ENCODE measurements at places on chromosomes 6 and 20. TPM values are rescaled to one million over a fixed set of nuclear protein-coding genes. Genes with fewer than 3 reads are reported as not detected.

GRCh38 chr6:38241200-38241871 is 398.4 kb downstream of the BTBD9 start:
- H3K27me3 ChIP-seq: no peaks in the 10 kb centered on the region
- H3K4me1 ChIP-seq: peaks cover 54% of the 10 kb centered on the region
- H3K4me3 ChIP-seq: peak overlapping the region; percentile 44
- peak; percentile 63 for DNase-seq

DNA sequence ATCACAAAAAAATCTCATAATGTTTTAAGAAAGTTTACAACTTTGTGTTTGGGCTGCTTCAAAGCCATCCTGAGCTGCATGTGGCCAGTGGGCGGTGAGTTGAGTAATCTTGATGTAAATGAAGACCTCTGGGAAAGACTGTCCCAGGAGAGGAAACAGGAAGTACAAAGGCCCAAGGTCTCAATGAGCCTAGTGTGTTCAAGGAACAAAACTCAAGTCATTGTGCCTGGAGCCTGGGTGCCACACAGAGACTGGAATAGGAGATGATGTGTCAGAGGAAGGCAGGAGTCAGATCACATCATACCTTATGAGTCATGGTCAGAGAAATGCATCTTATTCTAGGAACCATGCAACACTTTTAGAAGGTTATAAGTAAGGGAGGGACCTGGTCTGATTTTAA is 51.5 kb downstream of the COL19A1 start:
- peaks cover 3% of the 10 kb centered on the region for H3K36me3 ChIP-seq
- H3K27me3 ChIP-seq: no peaks in the 10 kb centered on the region
- H3K4me1 ChIP-seq: no peaks in the 10 kb centered on the region

DNA sequence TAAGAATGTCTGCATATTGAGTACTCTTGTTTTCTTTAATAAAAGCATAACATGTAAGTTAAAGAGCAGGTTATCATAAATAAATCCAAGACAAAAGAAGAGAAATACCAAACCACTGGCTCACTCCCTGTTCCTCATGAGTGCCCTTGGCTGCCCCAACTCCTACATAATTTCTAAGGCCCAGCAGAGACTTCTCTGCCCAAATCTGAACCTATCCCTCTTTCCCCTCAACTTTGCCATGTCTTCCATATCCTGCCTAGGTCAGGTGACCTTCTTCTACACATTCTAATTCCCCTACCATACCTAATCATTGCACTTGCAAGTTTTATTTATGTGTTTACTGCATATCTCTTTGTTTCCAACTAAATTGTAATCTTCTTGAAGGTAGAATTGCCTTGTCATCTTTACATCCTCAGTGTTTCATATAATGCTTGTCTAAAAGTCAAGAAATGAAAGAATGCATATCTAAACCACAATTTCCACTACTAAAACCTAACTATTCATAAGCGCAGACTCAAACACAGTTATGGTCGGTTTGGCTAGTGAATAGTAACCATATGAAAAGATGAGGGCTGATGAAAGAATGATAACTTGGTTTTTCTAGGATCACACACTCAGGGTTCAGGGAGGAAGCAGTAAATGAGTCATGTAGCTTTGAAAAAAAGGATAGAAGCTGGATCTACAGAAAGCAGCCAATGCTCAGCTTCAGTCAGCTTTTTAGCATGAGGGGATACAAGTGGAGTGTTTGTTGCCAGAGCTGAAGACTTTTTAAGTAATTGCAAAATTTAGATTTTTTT is 53.3 kb upstream of the EYA4 start:
- no peak overlapping the region for H3K4me3 ChIP-seq
- no peak overlapping the region for H3K27ac ChIP-seq
- no peaks in the 10 kb centered on the region for H3K27me3 ChIP-seq
- no peaks in the 10 kb centered on the region for H3K4me1 ChIP-seq
- no peaks in the 10 kb centered on the region for H3K36me3 ChIP-seq
- no peak for DNase-seq

GRCh38 chr6:23307516-23307915 is 738.1 kb downstream of the HDGFL1 start:
- no peak overlapping the region for H3K4me3 ChIP-seq
- H3K4me1 ChIP-seq: no peaks in the 10 kb centered on the region
- H3K27me3 ChIP-seq: no peaks in the 10 kb centered on the region
- DNase-seq: no peak
- peaks cover 13% of the 10 kb centered on the region for H3K36me3 ChIP-seq
- H3K27ac ChIP-seq: no peak overlapping the region

- H3K36me3 ChIP-seq: peaks cover 21% of the 10 kb centered on the region
- H3K4me1 ChIP-seq: peaks cover 46% of the 10 kb centered on the region
- H3K27ac ChIP-seq: no peak overlapping the region
Observed at GRCh38 chr20:34407962-34408474, 44.9 kb downstream of the ITCH start.

DNA sequence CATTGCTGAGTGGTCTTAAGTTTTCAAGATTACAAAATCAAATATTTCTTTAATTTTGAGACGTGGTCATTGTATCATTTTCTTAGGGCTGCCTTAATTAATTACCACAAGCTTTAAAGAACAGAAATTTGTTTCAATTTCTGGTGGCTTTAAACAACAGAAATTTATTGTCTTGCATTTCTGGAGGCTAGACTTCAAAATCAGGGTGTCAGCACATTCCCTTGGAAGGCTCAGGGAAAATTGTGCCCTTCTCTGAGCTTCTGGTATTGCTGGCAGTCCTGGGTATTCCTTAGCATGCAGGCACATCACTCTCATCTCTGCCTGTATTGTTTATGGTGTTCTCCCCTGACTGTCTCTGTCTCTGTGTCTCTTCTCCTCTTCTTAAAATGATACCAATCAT is 76.0 kb upstream of the PCSK2 start:
- H3K27ac ChIP-seq: no peak overlapping the region
- no peak overlapping the region for H3K4me3 ChIP-seq
- no peaks in the 10 kb centered on the region for H3K4me1 ChIP-seq
- DNase-seq: no peak

GRCh38 chr20:1892119-1892385 is 3.2 kb upstream of the SIRPA start:
- DNase-seq: no peak
- no peaks in the 10 kb centered on the region for H3K36me3 ChIP-seq
- no peak overlapping the region for H3K27ac ChIP-seq
- H3K4me3 ChIP-seq: no peak overlapping the region
- peaks cover 26% of the 10 kb centered on the region for H3K4me1 ChIP-seq
- H3K27me3 ChIP-seq: no peaks in the 10 kb centered on the region

GRCh38 chr6:123655521-123656306 is 19.0 kb upstream of the TRDN start:
- H3K27ac ChIP-seq: peak overlapping the region; percentile 65
- no peaks in the 10 kb centered on the region for H3K4me1 ChIP-seq
- DNase-seq: no peak
- H3K36me3 ChIP-seq: no peaks in the 10 kb centered on the region

GRCh38 chr6:21918041-21918440 is 324.5 kb downstream of the SOX4 start:
- DNase-seq: no peak
- H3K27me3 ChIP-seq: peaks cover 3% of the 10 kb centered on the region
- H3K36me3 ChIP-seq: no peaks in the 10 kb centered on the region
- no peak overlapping the region for H3K4me3 ChIP-seq
- peaks cover 36% of the 10 kb centered on the region for H3K4me1 ChIP-seq

GRCh38 chr6:31170600-31170881 is at the start of gene POU5F1:
Gene POU5F1, minus strand, starts transcription at chr6:31170682. Its CDS starts 62 bp downstream, at chr6:31170620.
- 0 out of 2 replicates have a peak, but pooled peaks cover 4% of the 10 kb centered on the region for H3K36me3 ChIP-seq
- DNase-seq: no peak
- H3K27ac ChIP-seq: no peak within 1 kb of the TSS
- H3K4me3 ChIP-seq: no peak within 1 kb of the TSS
- H3K27me3 ChIP-seq: no peaks in the 10 kb centered on the region

DNA sequence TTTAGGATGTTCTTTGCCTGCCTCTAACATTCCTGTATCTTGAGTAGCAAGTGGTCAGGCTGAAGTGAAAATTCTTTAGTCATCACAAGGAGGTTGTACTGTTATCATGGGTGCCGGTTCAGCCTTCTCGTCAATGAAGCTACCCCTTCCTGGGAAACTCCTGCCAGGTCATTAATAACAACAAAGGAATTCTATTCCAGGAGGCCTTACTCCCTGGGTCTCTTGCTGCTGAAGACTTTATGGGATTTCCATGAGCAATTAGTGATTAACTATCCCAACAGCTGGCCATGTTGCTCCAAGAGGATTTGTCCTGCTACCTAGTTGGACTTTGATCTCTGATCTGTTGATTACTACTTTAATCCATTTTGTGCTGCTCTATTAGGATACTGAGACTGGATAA is 62.7 kb upstream of the ELOVL5 start:
- H3K36me3 ChIP-seq: no peaks in the 10 kb centered on the region
- H3K27me3 ChIP-seq: peaks cover 8% of the 10 kb centered on the region
- peaks cover 8% of the 10 kb centered on the region for H3K4me1 ChIP-seq
- DNase-seq: peak; percentile 23
- H3K27ac ChIP-seq: no peak overlapping the region

DNA sequence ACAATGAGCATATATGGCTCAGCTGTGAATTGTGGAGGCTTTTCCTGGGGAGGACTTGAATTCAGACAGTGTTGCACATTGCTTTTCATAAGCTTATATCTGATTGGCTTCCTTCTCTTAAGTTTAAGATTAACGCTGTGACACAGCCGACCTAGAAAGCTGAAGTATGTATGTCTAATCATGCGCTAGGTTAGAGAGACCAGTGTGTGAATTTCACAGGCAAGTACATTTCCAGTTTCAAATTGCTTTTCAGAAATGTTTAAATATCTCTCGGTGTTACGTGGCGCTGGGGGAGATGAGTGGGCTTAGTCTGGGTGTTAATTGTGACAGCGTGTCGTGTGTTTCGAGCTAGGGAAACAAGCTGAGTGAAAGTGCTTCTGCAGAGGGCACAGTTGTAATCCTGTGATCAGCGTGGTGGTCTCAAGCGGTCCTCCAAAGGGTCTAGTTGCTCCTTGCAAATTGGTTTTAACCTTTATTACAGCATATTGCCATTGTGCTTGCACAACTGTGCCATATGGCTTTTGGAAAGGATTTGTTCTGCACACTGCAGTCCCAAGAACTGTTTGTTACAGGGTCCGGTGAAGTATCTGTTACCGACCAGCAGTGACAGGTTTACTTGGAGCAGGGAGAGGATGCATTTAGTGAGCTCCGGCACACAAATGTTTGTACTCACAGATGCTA is 166.6 kb downstream of the SASH1 start:
- H3K4me3 ChIP-seq: peak overlapping the region; percentile 98
- H3K4me1 ChIP-seq: peaks cover 61% of the 10 kb centered on the region
- peak overlapping the region; percentile 98 for H3K27ac ChIP-seq
- peaks cover 33% of the 10 kb centered on the region for H3K36me3 ChIP-seq
- peaks cover 5% of the 10 kb centered on the region for H3K27me3 ChIP-seq

DNA sequence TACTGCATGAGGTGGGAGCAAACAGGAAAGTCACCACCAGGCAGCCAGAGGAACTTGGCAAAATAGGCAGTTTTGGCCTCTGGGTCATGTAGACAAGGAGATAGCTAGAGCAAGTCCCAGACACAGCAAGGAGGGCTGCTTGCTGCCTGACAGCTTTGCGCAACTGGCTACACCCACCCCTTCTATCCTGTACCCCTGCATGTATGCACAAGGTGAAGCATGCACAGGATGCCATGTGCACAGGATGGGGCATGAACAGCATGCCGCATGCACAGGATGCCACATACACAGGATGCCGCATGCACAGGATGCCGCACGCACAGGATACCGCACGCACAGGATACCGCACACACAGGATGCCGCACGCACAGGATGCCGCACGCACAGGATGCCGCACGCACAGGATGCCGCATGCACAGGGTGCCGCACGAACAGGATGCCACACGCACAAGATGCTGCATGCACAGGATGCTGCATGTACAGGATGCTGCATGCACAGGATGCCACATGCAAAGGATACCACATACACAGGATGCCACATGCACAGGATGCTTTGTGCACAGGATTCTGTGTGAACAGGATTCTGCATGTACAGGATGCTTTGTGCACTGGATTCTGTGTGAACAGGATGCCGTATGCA is 104.9 kb upstream of the IYD start:
- no peaks in the 10 kb centered on the region for H3K27me3 ChIP-seq
- no peak overlapping the region for H3K4me3 ChIP-seq
- H3K36me3 ChIP-seq: no peaks in the 10 kb centered on the region
- DNase-seq: no peak
- H3K27ac ChIP-seq: no peak overlapping the region

DNA sequence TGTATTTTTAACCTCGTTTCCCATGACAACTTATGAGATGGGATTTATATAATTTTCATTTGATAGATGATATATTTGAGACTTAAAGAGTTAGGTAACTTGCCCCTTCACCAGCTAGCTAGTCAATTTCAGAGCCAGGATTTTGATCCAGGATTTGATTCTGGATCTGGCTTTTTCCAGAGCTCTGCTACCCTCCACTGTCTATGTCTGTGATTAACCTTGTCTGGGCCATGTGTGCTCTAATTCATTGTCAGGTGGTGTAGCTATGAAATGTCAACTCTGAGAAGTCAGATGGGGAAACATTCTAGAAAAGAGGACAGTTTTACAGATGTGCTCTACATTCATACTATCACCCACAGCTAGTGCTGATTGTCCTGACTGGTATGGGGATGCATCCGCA is 42.5 kb upstream of the MLIP start:
- H3K36me3 ChIP-seq: no peaks in the 10 kb centered on the region
- H3K4me1 ChIP-seq: no peaks in the 10 kb centered on the region
- H3K27me3 ChIP-seq: peaks cover 3% of the 10 kb centered on the region
- H3K4me3 ChIP-seq: no peak overlapping the region
- no peak for DNase-seq
- no peak overlapping the region for H3K27ac ChIP-seq

- H3K36me3 ChIP-seq: peaks cover 32% of the 10 kb centered on the region
- H3K4me1 ChIP-seq: no peaks in the 10 kb centered on the region
- peaks cover 6% of the 10 kb centered on the region for H3K27me3 ChIP-seq
- no peak for DNase-seq
- H3K27ac ChIP-seq: no peak overlapping the region
Observed at GRCh38 chr6:63582579-63583231, 10.4 kb downstream of the LOC128125822 start.

Gene HLA-DQB2
- total RNA-seq: not detected

Gene BPIFA1
- not detected for total RNA-seq

Gene FERMT1
- total RNA-seq: 6.0 TPM

Gene BTN1A1
- total RNA-seq: not detected

Gene CCDC170
- total RNA-seq: 0.05 TPM

Gene C6orf52
- total RNA-seq: not detected

Gene PBOV1
- total RNA-seq: not detected

Gene RHAG
- not detected for total RNA-seq

Gene EFCAB8
- total RNA-seq: not detected

Gene ACTR5
- total RNA-seq: 4.0 TPM

Gene TTPAL
- 31.3 TPM for total RNA-seq

Gene VSX1
- total RNA-seq: not detected

Gene CASS4
- total RNA-seq: 0.38 TPM

Gene TDRD6
- total RNA-seq: not detected
